ENCODE measurements at places on chromosomes 12 and 14.

GRCh38 chr12:118750666-118751065 lies 230.7 kb upstream of the SRRM4 start:
- no peak for ATAC-seq

GRCh38 chr14:95664546-95664945 lies 21.7 kb upstream of the TCL1B start:
- ATAC-seq, result no peak

DNA sequence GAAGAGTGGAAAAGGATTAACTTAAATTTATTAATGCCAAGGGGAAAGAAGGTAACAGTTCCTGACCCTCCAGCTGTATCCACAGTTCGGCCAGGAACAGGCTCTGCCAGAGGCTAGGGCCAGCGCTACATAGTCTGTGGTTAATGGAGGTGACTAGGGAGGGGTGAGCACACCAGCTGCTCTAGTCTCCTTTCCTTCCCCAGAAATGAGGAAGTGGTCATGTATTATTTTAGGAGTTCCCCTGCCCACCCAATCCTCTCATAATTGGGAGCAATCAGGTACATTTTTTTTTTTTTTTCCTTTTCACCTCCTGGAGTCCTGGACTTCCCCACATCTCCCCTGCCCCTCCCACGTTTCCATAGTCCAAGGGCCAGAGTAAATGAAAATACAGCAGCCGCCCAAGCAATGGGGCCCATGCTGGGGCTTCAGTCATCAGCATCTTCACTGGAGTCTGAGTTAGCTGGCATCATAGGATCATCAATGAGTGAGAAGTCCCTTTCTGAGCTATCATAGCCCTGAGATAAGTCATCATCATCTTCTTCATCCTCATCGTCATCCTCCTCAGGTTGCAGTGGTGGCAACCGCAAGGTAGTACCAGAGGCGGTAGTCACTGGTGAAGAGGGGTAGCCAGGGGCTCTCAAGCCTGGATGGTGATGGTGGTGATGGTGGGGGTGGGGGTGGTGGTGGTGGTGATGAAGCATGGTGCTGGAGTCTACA lies 1.5 kb upstream of the SUPT16H start:
- ATAC-seq, result no peak

DNA sequence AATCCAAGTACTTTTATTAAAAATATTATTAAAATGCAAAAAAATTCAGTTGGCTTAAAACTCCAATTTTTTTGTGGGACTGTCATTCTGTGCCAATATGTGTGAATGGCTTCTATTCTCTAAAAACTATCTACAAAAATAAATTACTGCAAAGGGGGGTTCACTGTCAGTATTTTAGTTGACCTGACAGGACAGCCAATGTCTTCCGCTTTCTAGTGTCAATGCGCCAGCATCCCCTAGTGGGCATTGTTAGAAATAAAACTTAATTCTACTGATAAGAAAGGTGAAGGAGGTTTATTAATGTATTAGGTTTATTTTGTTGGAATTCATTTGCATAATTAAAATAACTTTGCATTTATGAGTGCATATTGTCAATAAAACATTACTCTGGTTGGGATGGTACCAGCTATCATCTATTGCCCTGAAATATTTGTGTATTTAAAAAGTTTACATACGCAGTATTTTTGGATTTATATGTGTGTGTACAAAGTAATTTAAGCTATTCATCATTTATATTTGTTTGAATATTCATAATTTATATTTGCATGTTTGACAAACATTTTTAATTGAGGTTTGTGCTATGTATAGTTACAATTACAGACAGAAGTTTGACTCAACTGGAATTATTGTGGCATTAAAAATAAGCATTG lies 527.2 kb downstream of the FLRT2 start:
- no peak for ATAC-seq

All from activated T-helper 17 cell treated with anti-CD3 and anti-CD28 coated beads, Interleukin-2, amount 50 U/mL, for 72 hours (primary cell).